ENCODE measurements at places on chromosomes 4 and X.

- DNase-seq: no peak
Observed at GRCh38 chr4:109079201-109079600, 223.3 kb downstream of the COL25A1 start.

DNA sequence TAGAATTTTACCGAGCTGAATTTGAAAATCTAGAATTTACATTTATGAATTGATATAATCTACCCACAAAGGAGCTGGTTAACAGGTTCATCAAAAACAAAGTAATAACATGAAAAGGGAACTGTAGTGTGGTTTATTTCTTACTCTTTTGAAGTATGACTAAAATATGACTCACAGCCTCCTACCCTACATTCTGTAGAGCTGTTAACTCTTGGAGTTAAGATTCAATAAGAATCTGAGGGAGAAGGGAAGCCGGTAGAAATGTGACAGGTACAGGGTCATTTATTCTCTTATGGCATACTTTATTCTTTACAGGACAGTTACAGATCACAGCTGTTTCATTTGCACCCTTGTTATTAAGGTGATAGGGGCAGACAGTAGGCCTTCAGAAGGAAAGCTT, 132.2 kb upstream of the FAM47B start:
- no peak for DNase-seq

GRCh38 chr4:40546969-40547788, 82.5 kb downstream of the RBM47 start:
- DNase-seq: no peak

DNA sequence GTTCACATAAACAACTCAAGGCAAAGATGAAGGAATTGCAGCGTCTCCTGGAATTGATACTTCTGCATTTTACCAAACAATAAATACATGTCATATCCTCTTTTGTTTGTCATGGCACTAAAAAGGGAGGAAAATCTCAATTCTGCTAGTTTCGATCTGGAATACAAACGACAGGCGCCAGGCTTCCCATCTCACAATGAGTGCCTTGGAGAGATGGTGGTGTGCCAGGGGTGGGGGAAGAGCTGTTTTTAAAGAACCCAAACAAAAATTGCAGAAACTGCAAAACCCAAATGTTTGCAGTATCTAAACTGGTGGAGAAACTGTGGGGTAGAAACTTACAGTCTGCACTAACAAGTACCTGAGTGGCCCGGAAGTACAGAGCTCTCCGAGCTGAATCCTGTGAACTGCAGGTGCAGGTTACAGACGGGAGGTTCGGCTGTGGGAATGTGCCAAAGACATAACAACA, 53.0 kb upstream of the KLF3 start:
- no peak for DNase-seq

DNA sequence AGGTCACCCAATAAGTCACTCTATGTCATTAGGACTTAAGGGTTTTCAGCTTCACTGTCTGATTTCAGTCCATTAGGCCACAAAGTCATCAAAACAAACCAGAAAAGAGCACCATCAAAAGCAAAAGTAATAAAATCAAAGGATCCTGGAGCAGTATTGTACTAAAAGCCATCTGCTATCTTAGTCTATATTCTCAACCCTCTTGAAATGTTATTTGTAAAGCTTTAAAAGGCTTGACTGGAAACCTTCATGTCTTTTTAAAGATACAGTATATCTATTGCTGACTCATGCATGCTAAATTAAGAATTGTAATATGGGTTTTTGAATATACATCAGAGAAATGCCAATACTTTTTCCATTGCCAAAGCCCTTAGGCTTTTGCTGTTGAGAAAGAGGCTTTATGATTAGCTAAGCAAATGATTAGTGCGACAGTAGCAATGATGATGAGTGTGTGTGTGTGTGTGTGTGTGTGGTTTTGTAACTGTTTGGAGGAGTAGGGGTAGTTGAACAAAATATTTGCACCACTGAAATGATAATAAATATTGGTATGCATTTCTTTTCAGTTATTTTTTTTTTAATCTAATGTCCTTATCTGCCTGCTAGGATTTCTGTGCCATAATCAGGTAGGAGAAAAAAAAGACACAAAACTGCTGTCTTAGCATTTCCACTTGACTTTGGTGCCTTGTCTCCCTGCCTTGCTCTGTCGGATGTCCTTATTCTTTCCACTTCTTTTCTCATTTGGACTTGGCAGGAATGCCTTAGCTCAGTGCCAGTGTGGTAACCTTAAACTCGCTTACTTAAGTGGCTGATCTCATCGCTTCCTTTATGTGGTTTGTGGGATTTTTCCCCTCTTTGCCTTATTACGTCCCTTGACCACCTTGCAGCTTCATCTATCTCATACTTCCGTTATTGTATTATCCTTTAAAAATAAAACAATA, 119.7 kb downstream of the PCDH7 start:
- DNase-seq: no peak

- no peak for DNase-seq
Observed at GRCh38 chr4:8581094-8581861, 1.1 kb downstream of the GPR78 start.

DNA sequence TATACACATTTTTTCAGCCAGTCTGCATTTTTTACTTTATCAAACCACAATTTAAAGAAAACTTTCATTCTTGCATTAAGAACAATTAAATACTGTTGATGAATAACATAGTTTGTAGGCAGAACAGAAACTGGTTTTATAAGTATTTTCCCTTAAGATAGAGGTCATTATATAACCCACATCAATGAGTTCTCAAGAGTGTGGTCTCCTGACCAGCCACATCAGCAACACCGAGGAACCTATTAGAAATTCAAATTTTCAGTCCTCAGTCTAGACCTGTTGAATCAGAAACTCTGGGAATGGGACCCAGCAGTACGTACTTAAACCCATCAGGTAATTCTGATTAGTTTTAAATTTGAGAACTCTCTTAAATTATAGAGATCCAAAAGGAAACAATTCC, 299.6 kb upstream of the ARSJ start:
- DNase-seq: no peak

GRCh38 chr4:6576512-6576911, 1.5 kb downstream of the MAN2B2 start:
- no peak for DNase-seq

DNA sequence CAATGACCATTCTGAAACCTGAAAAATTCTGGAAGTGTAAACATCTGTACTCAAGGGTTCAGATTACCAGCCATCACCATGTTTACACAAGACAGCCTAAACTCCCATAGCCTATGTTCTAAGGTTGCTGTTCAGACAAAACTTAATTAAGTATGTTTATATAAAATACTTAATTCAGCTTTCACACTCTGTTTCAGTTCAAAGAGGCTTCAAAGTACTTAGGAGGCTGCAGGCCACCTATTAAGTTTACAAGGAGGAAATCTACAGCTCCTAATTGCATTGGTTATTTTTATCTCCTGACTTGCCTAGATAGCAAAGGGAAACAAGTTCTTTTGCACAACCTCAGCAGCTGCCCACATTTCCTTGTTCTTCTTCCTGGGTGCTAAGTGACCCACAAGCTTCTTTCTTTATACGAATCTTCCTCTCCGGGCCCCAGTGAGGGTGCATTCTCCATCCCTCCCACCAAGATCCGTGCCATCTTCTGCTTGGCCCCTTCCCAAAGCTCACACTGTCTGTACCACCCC, 2.0 kb downstream of the GAK start:
- DNase-seq: no peak

DNA sequence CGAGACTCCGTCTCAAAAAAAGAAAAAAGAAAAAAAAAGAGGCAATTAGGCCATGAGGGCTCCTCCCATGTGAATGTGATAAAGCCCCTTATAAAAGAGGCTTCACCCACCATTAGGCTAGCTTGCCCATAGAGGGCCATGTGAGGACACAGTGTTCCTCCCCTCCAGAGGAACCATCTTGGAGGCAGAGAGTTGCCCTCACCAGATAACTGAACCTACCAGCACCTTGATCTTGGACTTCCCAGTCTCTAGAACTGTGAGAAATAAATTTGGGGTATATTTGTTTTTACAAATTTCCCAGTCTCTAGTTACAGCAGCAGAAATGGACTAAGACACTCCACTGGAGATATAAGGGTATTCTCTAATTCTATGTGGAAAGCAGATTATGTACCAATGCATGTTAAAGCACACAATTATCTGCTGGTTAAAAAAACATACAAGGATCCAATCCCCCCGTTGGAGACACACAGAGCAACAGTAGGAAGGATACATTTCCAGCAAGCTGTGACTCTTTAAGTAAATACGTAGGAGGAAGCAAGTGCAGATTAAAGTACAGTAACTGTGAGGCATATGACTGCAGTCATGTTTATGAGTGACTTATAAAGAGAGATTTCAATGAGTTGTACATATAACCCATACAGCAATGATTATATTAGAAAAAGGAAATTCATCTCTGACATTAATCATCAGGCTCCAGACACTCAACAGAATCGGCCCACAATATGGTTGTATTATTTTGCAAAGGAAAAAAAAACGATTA, 21.4 kb downstream of the SH3RF1 start:
- DNase-seq: no peak

- no peak for DNase-seq
Observed at GRCh38 chr4:101655857-101656256, 134.7 kb upstream of the BANK1 start.

DNA sequence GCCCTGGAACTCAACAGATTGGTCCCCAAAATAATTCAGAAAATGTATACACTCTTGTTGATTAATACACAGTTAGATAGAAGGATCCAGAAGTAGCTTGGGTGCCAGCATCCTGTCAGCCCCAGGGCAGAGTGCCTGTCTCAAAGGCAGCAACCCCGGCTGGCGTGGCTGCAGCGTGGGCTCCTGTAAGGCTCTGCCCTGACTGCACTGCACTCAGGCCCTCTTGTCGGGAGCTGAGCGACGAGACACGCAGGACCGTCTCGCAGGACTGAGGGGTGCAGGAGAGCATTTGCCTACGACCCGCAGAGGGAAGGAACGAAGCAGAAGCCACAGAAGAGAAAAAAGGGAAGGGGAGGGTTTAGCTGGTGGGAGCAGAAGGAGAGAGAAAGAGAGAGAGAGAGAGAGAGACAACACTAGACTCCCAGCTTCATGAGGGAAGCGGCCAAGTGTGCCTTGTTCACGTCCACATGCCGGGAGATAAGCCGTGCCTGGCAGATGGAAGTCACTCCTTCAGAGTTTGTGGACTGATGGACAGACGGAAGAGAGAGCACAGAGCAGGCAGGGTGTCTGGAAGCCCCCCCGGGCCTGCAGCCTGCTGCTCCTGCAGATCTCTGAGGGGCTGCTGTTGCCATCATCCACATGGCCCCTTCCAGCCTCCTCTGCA, 38.7 kb upstream of the HELT start:
- DNase-seq: no peak

DNA sequence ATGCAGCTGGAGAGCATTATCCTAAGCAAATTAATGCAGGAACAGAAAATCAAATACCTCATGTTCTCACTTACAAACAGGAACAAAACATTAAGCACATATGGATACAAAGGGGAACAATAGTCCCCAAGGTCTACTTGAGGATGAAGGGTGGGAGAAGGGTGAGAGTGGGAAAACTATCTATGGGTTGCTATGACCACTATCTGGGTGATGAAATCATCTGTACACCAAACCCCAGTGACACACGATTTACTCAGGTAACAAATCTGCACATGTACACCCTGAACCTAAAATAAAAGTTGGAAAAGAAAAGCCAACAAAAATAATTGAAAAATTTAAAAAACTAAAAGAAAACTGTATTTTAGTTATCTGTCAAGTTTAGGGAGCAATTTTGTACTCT, 5.9 kb downstream of the HPGD start:
- no peak for DNase-seq

GRCh38 chrX:40175511-40176350, 78.0 kb upstream of the BCOR start:
- peak; percentile 75 for DNase-seq

GRCh38 chrX:153924149-153924861, 1.8 kb downstream of the ARHGAP4 start:
- peak; percentile 24 for DNase-seq

- no peak for DNase-seq
Observed at GRCh38 chr4:104559502-104559901, 64.8 kb upstream of the CXXC4 start.

GRCh38 chr4:106691749-106692148, 323.2 kb upstream of the GIMD1 start:
- no peak for DNase-seq

DNA sequence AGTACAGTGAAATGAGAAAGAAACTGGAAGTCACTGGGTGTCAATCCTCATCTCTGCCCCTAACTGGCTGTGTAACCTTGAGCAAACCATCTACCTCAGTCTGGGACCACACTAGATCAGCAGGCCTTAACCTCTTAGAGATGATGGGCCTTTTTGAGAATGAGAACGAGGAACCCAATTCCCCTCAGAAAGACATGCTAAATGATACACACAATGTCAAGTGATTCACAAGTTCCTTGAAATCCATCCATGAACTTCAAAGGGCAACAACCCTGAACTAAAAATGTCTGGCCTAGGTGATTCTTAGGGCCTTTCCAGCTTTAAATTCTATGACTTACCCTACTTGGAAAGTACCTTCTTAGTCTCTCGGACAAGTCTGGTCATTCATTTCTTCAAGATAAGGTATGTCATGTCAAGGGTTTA, 47.4 kb downstream of the ACSL4 start:
- no peak for DNase-seq

GRCh38 chr4:127856813-127857447, 23.8 kb upstream of the PLK4 start:
- no peak for DNase-seq

- no peak for DNase-seq
Observed at GRCh38 chr4:140238351-140239056, 84.5 kb upstream of the MAML3 start.

- DNase-seq: no peak
Observed at GRCh38 chr4:156477636-156478035, 494.0 kb downstream of the PDGFC start.

GRCh38 chr4:122591196-122591595, 29.7 kb downstream of the IL21 start:
- DNase-seq: no peak

- no peak for DNase-seq
Observed at GRCh38 chrX:67651437-67652142, 107.8 kb downstream of the AR start.

DNA sequence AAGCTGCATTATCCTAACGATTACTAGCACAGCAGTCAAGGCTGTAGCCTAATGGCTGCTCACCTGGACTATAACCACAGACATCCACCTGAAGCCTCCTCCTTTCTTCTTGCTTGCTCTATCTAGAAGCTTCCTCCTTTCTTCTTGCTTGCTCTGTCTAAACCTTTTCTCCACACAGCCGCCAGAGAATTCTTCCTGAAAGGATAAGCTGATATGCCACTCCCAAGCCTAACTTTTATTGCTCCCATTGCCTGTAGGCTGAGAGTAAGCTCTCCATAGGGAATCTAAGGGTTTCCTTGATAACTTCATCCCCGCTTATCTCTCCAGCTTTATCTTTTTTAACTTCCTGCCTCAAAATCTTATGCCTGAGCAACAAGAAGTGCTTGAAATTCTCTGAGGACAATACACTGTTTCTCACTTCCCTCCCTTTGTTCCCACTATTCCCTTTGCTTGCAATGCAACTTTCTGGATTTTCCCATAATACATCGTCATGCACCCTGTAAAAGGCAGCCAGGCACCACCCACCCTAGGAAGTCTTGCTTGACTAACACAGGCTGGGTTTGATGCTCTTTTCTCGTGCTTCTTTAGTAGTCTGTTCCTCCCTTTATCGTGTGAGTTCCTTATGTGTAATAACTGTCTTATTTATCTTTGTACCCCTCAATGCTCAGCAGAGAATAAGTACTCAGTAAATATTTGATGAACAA, 1.4 kb upstream of the LRIT3 start:
- DNase-seq: no peak
